CD4-positive, alpha-beta T cell (primary cell): ENCODE measurements at places on chromosomes 4 and X. TPM values are rescaled to one million over a fixed set of nuclear protein-coding genes. Genes with fewer than 3 reads are reported as not detected.

Gene LINC00632
- total RNA-seq = 10.8 TPM

DNA sequence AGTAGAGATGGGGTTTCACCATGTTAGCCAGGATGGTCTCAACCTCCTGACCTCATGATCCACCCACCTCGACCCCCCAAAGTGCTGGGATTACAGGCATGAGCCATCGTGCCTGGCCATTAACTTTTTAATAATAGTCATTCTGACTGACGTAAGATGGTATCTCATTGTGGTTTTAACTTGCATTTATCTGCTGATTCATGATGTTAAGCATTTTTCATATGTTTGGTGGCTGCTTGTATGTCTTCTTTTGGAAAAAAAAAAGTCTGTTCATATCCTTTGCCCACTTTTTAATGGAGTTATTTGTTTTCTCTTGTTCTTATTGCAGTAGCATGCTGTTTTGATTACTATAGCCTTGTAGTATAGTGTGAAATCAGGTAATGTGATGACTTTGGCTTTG lies 45.8 kb downstream of the ANXA10 start:
- no peak for DNase-seq

DNA sequence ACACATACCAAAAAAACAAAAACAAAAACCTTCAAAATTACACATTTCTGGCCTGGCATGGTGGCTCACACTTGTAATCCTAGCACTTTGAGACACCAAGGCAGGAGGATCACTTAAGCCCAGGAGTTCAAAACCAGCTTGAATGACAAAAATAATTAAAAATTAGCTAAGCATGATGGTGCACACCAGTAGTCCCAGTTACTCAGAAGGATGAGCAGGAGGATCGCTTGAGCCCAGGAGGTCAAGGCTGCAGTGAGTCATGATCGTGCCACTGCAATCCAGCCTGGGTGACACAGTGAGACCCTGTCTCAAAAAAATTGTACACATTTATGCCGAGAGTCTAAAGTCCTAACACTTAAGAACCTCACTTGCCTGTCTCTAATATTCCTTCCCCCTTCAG lies 18.3 kb downstream of the SLC39A8 start:
- DNase-seq = no peak

GRCh38 chrX:25433307-25433706 lies 417.5 kb upstream of the ARX start:
- DNase-seq = no peak

Gene SPANXA1
- total RNA-seq = not detected

- no peak for DNase-seq
Measured at GRCh38 chrX:106680716-106681115, 45.8 kb upstream of the RNF128 start.

Gene CLIC2
- total RNA-seq = 1.7 TPM

Gene FHIP1A
- 3.2 TPM for total RNA-seq

Gene CETN2
- total RNA-seq = 5.1 TPM

DNA sequence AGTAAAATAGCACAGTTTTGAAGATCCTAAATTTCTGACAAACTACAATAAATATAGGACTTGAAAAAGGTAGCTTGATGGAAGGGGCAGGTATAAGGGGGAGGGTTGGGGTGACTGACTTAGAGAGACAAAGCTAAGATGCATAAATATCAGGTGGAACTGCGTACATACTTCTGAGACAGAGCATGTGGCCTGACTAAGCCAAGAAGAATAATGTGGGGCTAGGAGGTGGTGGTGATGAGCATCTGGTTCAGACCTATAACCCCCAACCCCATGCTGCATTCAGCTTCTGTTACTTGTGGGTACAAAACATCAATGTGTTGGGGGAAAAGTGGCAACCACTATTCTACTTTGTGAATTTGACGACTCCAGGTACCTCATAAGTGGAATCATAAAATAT lies 19.8 kb downstream of the USP9X start:
- DNase-seq = no peak

DNA sequence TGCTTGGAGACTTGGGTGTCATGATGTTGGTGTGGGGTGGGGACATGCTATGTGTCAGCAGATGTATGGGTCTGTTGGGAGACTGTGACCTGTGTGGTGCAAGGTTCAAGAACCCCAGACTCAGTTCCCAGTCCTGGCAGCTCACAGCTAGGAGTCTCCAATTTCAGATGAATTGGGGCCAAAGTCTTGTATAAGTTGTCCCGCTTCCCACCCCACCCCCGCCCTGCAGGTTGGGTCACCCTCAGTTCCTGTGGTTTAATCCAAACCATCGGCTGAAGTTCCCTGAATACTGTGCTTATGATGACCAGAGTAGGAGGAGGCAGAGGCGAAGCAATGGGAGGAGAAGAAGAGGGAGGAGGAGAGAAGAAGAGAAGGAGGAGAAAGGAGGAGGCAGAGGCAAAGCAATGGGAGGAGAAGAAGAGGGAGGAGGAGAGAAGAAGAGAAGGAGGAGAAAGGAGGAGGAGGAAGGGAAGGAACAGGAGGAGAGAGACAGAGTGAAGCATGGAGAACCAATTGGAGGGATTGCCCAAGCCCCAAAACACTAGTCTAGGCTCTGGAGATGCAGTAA lies 112.6 kb downstream of the EFNB1 start:
- DNase-seq = no peak

GRCh38 chrX:119516157-119516702 lies 48.0 kb downstream of the SLC25A5 start:
- peak; percentile 17 for DNase-seq

DNA sequence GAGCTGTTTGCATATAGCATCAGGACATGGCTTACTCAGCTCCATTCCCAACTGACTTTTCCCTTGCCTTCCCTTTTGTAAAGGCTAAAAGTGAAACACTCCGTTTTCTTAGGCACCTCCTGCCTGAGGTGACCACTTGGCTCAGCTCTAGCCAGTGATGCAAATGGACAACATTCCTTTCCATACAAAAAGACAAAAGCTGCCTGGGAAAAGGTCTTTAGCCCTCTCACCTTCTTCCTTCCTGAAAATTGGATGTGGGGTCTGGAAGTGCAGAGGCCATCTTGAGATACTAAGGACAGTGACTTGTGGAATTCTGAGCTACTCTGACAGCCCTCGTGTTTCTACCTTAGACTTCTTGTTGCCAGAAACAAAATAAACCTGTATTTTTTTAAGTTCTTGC lies 27.7 kb upstream of the SFRP2 start:
- DNase-seq = no peak

Gene EGF
- total RNA-seq = not detected

DNA sequence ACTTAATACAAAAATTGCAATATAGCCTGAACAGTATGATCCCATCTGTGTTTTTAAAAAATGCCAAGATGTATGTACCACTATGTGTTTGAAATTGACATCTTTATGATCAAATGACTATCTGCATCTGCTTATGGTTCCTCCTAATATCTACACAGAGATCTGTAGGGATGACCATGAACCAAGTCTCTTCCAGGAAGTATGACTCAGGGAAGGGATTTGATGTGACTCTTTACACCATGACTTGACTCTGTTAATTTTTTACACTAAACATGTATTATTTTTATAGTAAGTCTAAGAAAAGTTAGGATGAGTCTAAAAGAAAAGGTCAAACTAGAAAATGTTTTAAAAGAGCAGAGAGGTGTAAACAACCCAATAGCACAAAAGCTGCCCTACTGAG lies 164.0 kb downstream of the SH3KBP1 start:
- no peak for DNase-seq

GRCh38 chrX:68186552-68187262 lies 246.6 kb downstream of the OPHN1 start:
- DNase-seq = no peak

DNA sequence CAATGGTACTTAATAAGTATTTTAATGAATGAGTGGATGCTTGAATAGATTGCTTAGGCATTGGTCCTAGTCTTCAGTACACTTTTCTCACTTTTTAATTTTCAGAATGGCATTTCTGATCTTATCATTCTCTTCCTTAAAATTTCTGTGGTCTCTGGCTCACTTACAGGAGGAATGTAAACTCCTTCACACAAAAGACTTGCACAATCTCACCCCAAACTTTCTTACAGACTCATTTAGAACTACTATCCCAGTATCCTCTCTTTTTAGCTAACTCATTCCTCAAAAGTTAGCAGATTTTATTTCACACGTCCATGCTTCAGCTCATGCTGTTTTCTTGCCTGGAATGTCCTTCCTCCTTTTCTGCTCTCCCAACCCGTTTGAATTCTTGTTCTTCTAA lies 350.1 kb downstream of the GRXCR1 start:
- no peak for DNase-seq

DNA sequence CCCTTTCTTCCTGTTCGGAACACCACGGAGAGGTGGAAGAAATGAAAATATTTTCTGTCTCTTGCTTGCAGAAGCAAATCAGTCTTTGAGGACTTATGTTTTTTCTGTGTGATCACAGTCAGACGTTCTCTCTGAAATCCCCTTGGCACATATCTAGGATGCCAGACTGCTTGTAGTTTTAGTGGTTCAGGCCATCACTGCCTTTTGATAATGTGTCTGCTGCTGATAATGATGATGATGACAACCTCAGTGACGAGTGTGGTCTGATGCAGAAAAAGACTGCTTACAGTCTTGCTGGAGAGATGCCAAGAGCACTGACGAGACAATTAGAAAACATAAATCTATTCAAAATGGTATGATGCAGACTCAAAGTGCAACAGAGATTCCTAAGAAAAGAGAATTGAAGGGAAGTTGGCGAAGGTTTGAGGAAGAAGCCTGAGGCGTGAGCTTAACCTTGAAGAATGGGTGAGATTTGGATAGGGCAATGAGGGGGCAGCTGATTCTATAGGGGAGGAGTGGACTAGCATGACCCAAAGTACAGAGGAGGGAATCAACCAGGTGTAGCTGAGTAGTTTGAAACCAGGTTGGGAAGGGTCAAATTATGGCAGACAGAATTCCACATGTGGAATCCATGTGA lies 7.9 kb downstream of the RAB33A start:
- no peak for DNase-seq

DNA sequence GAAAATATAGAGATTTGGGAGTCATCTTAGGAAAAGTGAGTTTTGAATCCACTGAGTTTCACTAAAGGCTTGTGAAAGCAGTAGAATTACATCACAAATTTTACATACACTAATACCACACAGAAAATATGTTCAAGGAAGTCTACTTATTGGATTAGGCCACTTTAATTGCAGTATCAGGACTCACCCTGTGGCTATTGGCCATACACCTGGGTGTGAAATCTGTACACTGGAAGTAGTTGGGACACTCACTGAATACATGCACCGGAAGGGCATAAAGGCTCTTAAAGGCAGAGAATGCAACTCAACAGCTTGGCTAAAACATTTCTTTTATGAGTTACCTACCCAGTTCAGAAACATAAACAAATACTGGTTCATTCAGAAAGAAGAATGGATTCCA lies 19.8 kb downstream of the MAOB start:
- no peak for DNase-seq

DNA sequence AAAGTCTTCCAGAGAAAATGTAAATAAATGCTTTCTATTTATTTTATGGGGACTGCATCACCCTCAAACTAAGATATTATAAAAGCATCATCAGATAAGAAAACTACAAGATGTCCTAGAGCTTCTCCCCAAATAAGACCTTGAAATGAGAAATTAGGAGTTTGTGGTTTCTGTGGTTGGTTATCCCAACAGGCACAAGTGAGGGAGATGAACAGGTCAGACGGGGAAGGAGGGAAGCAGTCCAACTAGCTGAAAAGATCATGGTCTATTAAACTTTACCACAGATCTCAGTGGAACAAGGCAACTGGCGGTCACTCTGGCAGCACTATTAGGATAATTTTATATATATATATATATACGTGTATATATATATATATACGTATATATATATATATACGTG lies 319.3 kb upstream of the GRID2 start:
- DNase-seq = no peak

GRCh38 chr4:185587427-185588161 lies 52.3 kb upstream of the PDLIM3 start:
- peak; percentile 82 for DNase-seq

GRCh38 chrX:37906357-37906756 lies 59.0 kb upstream of the DYNLT3 start:
- DNase-seq = no peak

DNA sequence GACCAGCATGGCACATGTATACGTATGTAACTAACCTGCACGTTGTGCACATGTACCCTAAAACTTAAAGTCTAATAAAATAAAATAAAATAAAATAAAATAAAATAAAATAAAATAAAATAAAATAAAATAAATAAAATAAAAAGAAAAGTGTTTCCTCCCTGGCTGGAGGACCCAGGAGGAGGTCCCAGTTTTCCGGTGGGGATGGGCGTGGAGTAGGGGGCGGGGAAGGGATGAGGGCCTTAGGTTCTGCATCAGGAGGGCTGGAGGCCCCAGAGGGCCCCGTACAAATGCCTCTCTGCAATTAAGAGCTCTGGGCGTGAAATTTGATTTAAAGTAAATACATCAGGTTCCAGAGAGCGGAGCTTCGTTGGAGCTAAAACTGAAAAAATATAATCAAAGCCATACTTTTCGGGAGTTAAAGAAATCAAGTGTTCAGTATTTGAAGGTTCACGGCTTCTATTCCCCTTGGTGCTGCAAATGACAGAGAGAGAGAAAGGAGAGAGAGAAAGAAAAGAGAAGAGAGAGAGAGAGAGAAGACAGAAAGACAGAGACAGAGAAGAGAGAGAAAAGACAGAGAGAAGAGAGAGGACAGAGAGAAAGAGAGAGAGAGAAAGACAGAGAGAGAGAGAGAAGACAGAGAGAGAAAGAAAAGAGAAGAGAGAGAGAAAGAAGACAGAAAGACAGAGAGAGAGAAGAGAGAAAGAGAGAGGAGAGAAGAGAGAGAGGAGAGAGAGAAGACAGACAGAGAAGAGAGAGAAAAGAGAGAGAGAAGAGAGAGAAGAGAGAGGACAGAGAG lies 8.7 kb upstream of the SHOX start:
- no peak for DNase-seq

GRCh38 chr4:176123710-176124407 lies 58.2 kb downstream of the WDR17 start:
- DNase-seq = peak; percentile 2

DNA sequence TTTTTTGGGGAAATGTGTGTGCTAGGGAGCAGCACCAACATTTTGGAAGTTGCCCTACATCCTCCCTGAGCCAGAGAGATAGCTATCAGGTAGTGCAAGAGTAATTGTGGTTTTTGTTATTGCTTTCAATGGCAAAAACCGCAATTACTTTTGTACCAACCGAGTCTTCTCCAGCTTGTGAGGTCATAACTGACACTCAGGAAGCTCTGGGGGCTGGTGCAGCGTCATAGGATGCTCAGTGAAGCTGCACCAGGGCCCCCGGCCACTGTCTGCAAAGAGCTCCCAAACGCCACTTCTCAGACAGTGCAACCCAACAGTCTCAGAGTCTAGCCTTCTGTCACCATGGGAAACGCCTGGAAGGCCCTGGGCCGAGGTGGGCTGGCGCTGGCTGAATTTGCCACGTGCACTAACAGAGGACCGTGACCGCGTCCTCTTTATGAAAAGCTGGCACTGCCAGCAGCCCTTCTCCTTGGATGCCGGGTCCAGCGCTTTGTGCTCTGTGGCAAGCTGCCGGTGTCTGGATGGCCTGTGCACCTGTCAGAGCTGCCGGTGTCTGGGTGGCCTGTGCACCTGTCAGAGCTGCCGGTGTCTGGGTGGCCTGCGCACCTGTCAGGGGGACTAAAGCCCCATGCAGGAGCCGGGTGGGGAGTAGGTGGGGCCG lies 19.4 kb downstream of the SH3TC1 start:
- no peak for DNase-seq

Gene GPC4
- not detected for total RNA-seq

Gene SOWAHB
- total RNA-seq = not detected

GRCh38 chr4:11542952-11543351 lies 114.3 kb upstream of the HS3ST1 start:
- DNase-seq = no peak

Gene HTRA3
- not detected for total RNA-seq
